ENCODE measurements at places on chromosomes 4 and X.

DNA sequence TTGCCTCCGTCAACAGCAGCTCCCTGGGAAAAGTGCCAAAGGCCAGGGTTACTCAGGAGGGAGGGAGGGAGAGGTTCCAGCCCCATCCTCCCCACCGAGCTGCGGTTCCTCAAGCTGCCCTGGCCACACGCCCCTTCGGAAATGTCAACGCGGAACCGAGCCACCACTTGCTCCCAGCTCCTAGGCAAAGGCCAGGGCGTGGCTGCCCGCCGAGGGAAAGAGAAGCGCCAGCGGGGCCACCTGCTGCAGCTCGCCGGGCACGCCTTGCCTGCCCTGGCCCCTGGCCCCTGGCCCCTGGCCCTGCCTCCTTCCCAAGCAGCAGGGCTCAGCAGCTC, 15.3 kb downstream of the SLC6A8 start:
- no peak for DNase-seq

GRCh38 chrX:109707720-109708119, 25.3 kb downstream of the ACSL4 start:
- DNase-seq: no peak

- DNase-seq: no peak
Observed at GRCh38 chr4:184011826-184012380, 106.8 kb downstream of the STOX2 start.

DNA sequence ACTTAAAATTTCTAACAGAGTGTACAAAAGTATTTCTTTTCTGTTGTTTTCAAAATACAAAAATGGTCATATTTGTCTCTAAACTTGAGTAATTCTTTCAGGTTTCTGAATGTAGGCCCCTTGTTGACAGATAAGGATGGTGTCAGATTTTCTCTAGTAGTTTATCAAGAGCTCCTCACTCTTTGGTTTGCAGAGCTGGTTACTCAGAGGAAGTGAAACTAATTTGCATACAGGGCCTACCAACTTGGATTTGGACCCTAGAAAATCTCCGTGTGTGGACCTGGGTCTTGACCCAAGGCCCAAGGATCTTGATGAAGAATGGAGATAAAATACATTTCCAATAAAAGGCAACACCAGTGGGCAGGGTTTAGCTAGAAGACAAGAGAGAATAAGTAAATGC, 433 bp upstream of the ADH6 start:
- DNase-seq: no peak

- DNase-seq: no peak
Observed at GRCh38 chr4:80138551-80139538, 58.5 kb upstream of the PRDM8 start.

DNA sequence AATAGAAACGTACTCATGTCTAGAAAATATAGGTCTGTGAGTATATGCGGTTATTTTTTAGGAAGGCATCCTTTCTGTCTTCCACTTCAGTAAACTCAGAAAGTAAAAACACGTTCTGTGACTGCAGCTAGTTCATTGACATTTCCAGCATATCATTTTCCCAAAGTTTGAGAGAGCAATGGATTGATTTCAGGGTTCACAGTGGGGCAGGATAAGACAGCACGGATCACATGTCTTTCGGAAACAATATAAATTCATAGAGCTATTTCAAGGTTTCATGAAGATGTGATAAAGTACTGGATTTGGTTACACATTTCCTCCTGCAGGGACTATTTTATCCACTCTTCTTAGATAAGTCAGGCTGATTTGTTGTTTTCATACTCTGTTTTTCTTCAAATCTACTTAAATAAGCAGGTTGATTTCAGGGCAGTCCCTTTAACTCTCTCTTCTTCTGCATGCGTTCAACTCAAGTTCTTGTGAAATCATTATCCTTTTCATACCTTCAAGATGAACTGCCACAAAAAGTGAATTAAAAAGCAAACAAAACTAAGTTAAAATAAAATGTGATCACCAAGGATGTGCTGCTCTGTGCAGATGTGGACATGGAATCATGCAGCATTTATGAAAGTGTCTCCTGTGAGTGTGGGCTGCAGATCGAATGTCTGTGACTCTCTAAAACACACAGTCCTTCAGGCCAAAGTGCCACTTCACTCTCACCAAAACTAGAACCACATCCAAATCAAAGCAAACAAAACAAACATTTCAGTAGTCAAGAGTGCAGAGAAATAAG, 187.7 kb downstream of the UNC5C start:
- DNase-seq: no peak

DNA sequence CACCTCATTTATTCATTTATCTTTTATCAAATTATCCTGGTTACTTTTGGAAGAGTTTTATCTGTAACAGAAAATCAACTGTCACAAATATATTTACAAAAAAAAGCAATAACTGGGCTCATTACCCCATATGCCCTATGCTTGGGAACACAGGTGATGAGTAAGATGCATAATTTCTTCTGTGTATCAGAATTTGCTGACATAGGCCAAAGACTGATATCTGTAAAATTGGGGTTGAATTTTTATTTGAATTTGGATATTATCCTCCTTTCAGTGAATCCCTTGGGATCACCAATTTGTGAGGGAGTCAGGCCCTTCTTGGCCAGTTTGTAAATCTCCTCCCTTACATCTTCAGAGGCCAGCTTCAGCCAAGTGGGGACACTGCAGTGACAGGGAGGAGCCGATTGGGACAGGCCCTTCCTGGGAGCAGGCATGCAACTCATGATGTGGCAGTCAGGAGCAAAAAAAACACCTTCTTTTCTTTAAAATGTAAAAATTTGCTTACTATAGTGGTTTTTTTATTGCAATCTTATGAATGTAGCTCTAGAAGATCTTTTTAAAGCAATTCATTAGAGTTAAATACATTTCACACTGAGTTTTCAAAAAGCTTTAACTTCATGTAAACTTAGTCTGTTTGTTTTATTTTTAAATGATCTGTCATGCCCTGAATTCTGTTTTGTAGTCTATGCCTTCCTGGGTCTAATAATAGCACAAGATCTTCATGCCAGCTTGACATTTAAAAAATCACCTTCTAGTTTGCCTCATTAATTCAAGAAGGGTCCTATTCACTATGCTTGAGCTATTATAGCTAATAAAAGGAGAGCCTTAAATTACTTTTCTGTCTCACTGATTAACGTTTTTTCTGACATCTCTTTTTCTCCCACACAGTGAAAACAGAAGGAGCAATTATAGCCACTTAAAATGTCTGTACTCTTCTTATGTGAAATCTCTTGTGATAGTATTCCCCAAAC, 136.6 kb upstream of the SPRY1 start:
- no peak for DNase-seq

GRCh38 chr4:79331126-79331876, 5.4 kb upstream of the NAA11 start:
- DNase-seq: no peak

DNA sequence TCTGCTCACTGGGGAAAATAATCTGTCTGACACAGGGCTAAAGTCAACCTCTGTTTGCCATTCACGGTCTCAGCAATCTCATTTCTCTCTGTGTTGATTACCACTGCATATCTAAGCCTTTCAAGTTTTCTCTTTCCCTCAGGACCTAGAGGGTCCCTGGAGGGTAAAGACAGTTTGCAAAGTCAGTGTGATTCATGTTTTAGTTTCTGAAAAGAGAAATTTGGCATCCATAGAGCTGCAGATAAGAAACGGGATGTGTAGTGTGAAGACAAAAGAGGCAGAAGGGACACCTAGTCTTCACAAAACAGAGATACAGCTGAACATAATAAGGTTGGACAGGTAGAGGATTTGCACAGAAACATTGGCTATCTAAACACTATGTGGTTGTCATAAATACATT, 34.5 kb upstream of the KDR start:
- DNase-seq: no peak

GRCh38 chrX:110399497-110399896, 40.8 kb downstream of the RTL9 start:
- DNase-seq: no peak

DNA sequence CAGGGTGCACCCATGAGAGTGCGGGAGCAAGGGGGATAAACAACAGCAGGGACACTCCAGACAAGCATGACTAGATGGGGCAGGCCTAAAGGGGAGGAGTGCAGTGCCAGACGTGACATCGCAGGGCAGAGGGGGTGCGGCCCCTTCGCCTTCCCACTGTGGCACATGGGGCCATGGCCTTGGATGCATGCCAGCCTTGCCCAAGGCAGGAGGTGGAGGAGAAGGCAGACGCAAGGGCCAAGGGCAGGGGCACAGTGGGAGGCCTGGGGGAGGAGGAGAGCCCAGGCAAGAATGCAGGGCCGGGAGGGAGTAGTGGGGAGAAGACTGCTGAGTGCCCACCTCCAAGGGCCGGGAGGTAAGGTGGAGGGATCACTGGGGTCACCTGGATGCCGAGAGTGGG, 21.6 kb downstream of the PNMA6E start:
- DNase-seq: no peak

GRCh38 chr4:183830438-183830985, 74.6 kb upstream of the STOX2 start:
- DNase-seq: no peak

GRCh38 chr4:37555322-37555721, 130.9 kb downstream of the RELL1 start:
- no peak for DNase-seq

GRCh38 chr4:7394681-7395451, 39.9 kb downstream of the PSAPL1 start:
- no peak for DNase-seq

- no peak for DNase-seq
Observed at GRCh38 chr4:6474053-6474568, 1.7 kb upstream of the PPP2R2C start.

DNA sequence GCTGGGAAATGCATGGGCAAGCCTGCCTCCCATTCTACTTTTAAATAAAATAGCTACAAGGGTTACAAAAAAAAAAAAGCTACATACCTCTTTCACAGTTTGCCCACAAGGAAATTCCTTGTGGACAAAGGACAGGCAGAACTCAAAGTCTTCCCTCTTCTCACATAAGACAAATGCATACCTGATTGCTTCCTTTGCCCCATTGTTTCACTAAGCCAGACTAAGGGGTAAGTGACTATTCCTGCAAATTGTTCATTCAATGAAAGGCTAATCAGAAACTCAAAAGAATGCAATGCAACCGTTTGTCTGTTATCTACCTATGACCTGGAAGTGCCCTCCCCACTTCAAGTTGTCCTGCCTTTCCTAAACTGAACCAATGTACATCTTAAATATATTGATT, 780.6 kb downstream of the FAM133A start:
- no peak for DNase-seq

GRCh38 chr4:124092541-124092984, 620.0 kb downstream of the ANKRD50 start:
- DNase-seq: no peak

Measured in activated gamma-delta T cell treated with anti-CD3 and anti-CD28 coated beads, Interleukin-2, amount 50 U/mL, for 16 hours (primary cell).